ENCODE measurements at places on chromosomes 5 and 9.
A peak's percentile ranks its signal among the peaks of the same experiment; 100 is the strongest.

- no peak for DNase-seq
Measured at GRCh38 chr5:84306601-84307000, 78.1 kb downstream of the EDIL3 start.

DNA sequence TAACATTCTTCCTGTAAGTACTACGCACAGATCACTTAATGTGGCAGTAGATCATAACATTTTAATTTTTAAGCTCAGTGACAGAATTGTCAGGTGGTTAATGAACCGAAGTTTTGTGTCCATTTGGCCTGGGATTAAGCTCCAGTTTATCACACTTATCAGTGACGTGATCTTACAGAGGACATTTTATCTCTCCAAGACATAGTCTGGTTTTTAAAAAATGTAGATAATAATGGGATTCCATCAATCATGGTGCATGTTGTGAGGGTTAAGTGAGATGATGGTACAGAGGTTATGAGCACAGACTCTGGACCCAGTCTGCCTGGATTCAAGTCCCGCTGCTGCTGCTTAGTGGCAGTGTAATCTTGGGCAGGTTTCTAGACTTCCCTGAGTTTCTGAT, 66.0 kb upstream of the ZFAND5 start:
- DNase-seq = no peak

GRCh38 chr5:82222597-82223574, 55.3 kb downstream of the RPS23 start:
- DNase-seq = peak; percentile 40

DNA sequence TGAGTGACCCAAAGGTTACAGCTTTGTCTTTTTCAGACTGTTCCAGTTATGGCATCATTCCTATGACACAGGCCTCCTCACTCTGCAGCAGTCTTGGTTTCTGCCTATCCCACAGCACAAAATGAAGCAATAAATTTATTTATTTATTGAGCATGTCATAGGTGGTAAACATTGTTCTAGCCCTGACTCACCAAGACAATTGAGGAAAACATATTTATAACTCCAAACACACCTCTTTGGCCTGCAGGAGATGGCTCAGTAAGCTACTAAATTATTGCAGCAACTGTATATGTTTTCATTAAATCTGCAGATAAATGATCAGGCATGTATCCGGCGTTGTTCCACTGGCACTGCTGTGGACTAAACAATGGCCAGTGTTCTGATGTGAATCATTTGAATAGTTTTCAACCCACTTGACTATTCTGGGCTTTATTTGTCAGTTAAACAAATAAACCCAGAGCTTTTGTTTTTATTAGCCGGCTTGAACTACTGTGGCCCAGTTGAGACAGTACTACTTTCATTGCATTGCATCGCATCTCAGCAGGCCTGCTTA, 83.2 kb downstream of the FOXD1 start:
- DNase-seq = peak; percentile 73

GRCh38 chr9:100196215-100196614, 97.2 kb downstream of the INVS start:
- no peak for DNase-seq

DNA sequence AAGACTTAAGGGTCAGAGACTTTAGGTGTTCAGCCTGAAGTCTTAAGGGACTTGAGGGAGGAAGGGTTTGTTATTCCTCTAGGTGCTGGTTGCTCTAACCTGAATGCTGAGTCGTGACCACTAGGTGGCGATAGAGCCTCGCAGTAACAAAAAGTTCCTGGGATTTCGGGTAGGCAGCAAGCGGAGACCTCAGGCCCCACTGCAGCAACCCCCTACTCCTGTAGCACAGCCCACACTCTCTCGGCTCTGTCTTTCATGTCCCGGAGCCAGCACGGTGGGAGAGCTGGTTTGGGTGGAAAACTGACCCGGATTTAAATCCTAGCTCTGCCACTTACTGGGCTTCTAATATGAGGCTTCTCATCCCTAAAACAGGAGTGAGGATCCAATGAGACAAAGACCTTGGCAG, 100.3 kb upstream of the PANK3 start:
- DNase-seq = peak; percentile 84

- no peak for DNase-seq
Measured at GRCh38 chr5:165622864-165623536, 2117.6 kb downstream of the MAT2B start.

DNA sequence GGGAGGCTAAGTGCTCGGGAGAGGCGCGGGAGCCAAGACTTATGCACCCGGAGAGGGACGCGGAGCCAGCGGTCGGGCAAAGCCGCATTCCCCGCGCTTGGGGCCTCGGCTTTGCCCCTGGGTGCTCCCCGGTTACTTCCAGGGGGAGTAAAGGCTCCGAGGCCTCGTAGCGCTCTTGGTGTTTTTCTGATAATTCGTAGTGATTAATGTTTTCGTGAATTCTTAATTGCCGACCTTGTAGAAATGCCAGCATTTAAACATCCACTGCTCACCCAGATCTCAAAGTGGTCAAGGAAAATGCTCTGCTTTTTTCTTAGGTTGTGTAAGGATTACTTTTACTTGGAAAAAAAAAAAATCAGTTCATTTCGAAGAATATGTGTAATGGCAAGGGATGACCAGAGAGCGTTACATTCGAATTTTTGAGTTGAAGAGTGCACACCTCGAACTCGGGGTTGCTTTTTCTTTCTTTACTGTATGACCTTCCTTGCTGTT, 654 bp upstream of the TUT7 start:
- DNase-seq = peak; percentile 32

DNA sequence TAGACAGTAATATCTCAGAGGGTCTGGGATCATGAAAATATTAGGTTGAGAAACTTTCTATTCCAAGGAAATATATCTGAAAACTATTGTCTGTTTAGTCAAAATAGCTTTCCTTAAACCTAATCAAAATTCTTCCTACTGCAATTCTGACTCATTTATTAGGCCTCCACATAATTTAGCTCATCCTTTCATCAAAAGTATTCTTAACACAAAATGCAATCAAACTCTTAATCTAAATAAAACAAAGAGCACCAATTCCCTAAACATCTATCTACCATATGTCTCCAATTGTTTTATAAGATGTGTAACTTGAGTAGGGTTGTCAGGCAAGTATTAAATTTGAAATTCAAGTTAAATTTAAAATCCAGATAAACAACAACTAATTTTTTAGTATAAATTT, 142.1 kb downstream of the PLK2 start:
- no peak for DNase-seq

DNA sequence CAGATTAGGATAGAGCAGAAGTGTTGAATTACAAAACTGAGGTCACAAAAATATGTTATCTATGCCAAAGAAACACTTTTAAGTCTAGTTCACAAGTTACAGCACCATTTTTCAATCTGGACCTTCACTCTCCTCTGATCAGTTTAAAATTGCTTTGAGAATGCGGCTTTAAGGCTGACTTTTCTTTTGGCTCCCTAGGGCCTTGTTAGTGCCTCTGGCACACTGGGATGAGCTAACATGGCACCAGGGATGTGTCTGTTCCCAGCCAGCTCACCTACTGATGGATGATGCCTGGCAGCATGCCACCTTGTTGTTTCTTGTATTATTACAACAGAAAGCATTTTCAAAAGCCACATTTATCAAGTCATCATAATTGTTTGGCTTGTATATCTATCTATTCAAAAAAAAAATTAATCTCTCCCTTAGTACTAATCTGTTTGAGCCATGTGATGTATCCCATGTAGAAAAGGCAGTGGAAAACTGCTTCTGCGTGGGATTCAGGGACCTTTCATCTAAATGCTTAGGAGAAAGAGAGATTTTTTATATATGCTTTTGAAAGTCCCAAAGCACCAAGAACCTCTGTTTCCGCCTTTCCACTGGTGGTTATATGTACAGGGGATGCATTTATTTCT, 46.6 kb downstream of the ADAMTSL1 start:
- peak; percentile 14 for DNase-seq

- no peak for DNase-seq
Measured at GRCh38 chr5:73605223-73606087, 20.5 kb upstream of the ARHGEF28 start.

DNA sequence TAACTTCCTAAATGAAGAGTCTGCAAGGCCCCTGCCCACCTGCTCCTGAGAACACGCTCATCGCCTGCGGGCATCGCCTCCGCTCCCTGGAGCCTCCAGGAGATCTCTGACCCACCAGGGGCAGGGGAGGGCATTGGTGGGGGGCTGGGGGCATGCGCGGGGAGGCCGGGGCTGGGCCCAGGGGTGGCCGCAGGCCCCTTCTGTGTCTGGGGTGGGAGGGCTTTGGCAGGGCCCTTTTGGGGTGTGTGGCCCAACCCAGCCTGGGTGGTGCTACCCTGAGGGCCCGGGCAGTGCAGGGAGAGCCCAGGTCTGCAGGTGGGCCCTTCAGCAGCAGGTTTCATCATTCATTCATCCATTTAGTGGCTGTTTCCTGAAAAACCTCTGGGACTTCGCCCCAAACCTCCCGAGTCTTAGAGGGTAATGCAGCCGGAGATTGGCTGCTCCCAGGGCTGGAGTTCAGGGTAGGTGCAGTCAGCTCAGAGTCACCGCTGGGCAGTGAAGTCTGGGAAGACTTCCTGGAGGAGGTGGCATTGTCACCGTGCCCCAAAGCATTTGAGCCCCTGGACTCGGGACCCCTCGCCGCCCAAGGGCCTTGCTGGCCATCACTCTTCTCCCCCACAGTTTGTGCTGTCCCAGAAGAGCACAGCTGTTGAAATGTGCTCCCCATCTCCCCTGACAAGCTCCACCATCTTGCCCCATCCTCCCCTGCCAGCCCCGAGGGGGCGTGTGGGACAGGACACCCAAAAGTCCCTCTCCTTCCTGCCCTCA, 255.1 kb downstream of the PARP8 start:
- DNase-seq = no peak

GRCh38 chr9:96620832-96621269, 1.2 kb upstream of the CDC14B start:
- DNase-seq = no peak

GRCh38 chr9:19379283-19379682, 753 bp downstream of the RPS6 start:
- DNase-seq = no peak

DNA sequence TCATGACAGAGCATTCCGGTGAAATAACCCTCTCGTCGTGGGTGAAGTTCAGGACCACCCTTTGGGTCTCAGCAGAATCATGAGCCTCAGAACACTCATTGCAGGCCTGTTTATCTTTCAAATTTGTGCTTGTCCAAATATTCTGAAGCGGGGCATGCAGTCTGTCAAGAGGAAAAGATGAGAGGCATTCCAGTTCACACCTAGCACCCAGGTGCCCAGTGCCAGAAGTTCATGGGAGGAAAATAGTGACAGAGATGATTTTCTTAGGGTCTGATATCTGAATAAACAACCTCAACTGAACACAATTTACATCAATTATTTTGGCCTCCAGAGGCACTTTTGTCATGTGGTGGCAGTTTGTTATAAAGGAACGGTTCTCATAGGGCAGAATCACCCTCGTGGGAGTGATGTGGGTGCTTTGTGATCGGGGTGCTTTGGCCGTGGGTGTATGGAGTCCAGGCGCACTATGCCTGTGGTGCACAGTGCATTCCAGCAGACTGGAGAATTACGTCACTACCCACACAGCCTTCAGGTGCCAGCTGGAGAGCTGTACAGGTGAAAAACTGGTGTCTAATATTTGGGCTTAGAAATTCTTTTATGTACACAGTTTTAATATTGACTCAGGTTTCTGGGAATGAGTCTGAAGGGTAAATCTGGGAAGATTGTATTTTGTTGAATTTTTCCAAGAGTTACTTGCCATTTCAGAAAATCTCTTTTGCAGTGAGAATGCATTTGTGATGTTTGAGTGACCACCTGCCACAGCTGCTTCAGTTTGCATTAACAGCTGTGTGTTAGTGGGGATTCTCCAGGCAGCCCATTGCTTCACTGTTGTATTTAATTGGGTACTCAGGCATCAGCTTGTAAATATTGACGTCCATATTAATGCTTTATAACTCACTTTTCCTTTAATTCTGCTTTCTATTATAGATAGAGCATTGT, 289.3 kb downstream of the FANCC start:
- DNase-seq = no peak

DNA sequence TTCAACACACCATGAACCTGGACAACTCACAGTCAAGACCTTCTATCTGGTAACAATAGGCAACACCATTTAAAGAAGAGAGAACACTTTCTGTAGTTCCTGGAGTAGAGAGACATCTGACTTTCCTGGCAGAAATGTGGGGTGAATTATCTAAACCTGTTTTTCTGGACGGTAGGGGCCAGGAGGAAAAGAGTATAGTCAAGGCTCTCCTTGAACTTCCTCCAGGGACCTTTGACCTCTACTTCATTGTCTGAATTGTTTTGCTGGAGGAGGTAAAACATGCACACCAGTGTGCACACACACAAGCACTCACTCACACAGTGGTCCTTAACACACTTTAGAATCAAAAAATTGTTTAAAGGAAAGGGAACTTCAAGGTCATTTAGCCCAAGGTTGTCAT, 13.2 kb downstream of the S100Z start:
- DNase-seq = no peak

DNA sequence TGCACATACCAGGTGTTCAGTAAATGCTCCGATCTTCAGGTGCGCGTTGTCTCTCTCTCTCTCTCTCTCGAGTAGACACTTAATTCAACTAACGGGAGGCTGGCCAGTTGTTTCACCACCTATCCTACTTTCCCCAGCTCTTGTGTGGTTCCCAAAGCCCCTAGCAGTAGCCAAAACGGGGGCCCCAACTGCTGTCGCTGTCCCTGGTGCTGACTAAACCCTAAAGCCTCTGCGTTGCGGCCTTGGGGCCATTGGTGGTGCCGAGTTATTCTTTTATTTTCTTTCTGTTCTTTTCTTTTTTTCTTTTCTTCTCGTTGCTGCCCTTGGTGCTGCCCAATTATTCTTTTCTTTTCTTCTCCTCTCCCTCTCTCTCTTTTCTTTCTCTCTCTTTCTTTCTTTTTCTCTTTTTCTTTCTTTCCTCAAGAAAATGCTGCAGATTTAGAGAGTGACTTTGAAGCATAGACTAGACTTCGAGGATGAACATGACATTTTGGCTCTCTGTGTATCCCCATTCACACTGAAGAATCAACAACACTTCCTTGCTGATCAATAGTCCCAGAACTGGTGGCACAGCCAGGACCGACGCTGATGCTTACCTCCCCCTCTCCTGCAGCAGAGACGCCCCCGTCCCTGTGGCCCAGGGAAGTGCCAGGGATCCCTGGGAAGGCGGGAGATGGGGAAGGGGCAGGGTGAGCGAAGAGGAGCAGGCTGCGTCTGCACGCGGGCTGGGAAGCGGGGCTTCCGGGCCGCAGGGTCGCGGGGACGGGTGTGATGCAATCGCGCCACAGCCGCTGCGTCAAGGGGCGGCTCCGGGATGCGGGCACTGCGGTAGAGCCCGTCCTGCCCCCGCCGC, at the start of gene FBLL1:
FBLL1 (plus strand) TSS at position 785 of the 853 bp plus-strand sequence. CDS start 200 bp downstream, outside the sequence.
- DNase-seq = peak; percentile 41

- DNase-seq = peak; percentile 79
Measured at GRCh38 chr5:76608833-76609232, 14.4 kb downstream of the F2RL2 start.

Measured in fibroblast of pulmonary artery (primary cell).